ENCODE measurements at places on chromosomes 4 and X.

- no peak for DNase-seq
Observed at GRCh38 chrX:13688384-13688957, 457 bp upstream of the RAB9A start.

DNA sequence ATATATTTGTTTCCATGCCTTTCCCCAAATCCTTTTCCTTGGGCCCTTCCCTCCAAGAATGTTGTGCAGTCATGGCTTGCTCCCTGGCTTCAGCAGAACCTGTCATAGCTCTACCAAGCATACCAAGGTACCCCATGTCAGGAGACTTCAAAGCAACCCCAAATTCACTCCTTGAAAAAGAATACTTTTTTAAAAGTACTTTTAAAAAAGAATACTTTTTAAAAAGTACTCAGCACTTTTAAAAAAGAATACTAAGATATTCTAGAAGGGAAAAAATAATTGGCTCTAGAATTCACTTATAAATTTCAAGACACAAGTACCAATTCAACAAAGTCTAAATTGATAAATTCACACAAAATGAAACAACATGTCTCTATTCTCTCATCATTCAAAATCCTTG, 76.0 kb downstream of the NR3C2 start:
- DNase-seq: no peak

DNA sequence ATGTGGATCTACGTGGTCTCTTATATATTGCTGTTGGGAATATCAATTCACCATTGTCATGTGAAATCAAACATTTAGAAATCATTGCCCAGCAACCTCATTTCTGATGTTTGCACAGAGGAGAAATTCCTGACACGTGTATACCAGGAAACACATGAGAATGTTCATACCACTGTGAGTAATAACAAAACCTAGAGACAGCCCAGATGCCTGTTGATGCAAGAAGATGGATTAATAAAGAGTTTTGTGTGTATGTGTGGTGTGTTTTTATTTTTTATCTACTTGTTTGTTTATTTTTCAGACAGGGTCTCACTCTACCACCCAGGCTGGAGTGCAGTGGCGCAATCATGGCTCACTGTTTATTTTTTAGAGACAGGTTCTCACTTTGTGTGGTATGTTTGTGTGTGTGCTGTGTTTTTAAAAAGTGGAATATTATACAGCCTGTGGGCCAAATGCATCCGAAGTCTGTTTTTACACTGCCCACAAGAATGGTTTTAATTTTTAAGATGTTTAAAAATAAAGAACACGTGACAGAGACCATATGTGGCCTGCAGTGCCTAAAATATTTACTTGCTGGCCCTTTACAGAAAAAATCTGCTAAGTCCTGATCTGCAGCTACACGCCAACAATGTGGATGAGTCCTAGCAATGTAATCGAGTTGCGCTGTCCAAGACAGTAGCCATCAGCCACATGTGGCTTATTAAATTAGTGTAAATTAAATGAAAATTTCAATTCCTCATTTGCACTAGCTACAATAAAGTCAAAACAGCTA, 39.2 kb downstream of the TXLNG start:
- no peak for DNase-seq

DNA sequence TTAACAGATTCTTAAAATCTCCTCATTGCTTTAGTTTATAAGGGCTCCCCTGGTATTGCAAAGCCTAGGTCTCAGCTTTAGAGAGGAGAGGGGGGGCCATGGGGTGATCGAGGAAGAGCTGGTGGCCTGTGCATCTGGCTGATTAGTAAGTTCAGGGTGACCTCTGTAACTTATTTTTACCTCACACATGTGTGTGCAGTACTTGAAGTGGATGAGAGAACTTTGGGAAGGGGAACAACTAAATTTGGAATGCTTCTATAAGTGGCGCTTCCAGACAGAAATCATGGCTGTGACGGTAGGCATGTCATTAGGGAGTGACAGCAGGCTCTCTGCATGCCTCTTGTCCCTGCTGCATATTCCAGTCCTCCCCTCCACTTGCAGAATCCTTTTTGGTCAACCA, 41.9 kb downstream of the FRAS1 start:
- DNase-seq: no peak

- no peak for DNase-seq
Observed at GRCh38 chr4:110515676-110516075, 39.7 kb downstream of the ENPEP start.

Measured in activated CD4-positive, alpha-beta T cell treated with anti-CD3 and anti-CD28 coated beads, Interleukin-2, amount 50 U/mL, for 4 hours (primary cell).